ENCODE measurements at places on chromosomes 7 and 10.

- no peak for DNase-seq
These were observed 7.1 kb downstream of the PI4K2A start for GRCh38 chr10:97647556-97647955.

GRCh38 chr7:151857866-151858450 lies 19.0 kb downstream of the PRKAG2 start:
- no peak for DNase-seq

DNA sequence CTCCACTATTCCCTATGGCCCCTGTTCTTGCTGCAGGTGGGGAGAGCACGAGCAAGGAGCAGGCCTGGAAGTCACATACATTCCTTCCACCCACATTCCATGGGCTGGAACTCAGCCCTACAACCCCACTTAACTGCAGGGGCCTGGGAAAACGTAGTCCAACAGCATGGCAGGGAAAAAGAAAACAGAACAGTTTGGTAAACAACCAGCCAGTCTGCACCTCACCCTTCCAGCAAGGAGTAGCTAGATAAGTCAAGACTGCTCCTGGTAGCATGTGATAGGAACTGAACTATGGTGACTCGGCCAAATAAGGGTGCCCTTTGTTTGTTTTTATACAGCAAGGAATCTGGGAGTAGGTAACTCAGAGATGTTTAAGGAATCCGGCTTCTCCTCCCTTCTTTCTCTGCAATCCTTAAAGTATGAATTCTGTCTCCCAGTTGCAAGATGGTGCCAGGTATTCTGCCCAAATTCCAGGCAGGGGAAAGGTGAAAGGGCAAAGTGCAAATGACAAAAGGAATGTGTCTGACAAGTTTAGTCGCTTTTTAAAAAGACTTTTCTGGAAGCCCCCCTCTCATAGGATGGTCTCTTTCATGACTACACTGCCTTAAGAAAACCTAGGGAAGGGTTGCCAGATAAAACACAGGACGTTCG lies 311.7 kb upstream of the NEBL start:
- no peak for DNase-seq

DNA sequence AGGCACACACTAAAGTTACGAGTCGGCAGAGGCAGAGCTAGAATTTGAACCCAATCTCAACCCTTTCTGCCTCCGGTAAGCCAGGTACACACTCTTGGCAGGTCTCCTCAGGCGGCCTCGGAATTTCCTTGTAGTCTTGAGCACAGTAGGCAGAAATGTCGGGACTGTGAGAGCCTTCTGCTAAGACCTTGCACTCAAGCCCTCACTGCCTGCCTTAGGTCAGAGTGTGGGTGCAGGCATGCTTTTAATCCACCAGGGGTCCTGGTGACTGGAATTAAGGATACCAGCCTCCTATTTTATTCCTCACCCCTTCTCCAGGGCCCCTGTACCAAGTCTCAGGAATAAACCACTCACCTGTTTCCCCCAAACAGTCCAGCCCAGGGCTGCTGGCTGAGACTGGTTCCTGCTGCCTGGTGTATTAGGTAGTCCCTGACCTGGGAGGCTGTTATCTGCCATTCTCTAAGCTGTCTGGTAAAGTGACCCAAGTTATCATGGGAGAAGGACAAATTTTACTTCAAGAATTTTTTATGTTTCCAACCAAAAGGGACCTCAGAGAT lies 855 bp downstream of the ATP6V1F start:
- no peak for DNase-seq

- DNase-seq, result no peak
These were observed 176.0 kb upstream of the MYO3A start for GRCh38 chr10:25758041-25758457.

DNA sequence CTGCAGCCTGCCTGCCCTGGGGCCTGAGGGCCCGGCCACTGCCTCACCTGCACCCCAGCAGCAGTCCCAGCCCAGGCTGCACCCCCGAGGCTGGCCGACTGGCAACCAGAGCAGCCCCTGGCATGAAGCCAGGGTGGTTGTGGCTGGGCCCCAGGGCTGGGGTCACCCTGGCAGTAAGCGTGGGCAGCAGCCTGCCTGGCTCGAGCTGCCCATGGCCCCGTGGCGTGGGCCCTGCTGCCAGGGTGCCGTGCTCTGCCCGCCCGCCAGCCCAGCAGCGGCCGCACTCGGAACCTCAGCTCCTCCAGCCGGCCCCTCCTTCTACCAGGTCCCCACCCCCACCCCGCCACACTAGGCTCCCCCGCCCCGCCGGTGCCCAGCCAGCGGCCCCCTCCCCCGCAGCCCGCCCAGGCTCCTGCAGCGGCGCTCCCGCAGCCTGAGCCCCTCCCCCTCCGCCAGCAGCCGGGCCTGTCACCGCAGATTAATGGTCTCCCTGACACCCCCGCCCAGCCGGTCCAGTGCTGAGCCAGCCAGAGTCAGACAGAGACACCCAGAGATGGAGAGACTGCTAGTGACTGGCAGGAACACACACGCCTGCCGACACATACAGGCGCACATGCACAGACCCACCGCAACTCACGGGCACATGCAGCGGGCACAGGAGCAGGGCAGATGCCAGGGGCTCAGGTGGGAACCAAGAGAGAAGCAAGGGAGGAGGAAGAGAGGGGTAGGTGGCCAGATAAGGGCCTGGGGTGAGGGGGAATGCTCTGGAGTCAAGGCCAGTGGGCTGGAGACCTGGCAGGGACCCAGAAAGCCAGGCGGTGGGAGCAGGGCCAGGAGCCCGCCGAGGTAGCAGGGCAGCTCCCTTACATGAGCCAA lies 22.4 kb downstream of the KCNH2 start:
- DNase-seq, result no peak

DNA sequence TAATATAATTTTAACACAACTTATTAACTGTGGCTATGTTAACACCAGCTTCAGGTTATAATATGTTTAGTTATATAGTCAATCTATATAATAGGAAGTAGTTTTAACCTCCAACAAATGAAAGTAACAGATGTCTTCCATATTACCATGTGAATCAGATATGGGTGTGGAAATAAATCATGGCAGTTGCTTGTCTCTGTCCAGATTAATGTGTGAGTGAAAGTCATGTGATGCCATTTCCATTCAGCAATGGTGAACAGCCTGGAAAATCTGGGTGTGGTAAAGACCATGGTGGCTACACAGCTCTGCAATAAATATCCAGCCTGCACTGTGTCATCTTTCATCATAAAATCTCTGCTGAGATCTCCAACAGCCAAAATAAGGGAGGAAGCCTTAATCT lies 27.8 kb downstream of the HEPACAM2 start:
- DNase-seq, result no peak

GRCh38 chr10:59391060-59391459 lies 28.7 kb upstream of the FAM13C start:
- DNase-seq, result no peak
